Fibroblast of mammary gland (primary cell): ENCODE measurements at places on chromosomes 2 and 18.
A peak's percentile ranks its signal among the peaks of the same experiment; 100 is the strongest.

DNA sequence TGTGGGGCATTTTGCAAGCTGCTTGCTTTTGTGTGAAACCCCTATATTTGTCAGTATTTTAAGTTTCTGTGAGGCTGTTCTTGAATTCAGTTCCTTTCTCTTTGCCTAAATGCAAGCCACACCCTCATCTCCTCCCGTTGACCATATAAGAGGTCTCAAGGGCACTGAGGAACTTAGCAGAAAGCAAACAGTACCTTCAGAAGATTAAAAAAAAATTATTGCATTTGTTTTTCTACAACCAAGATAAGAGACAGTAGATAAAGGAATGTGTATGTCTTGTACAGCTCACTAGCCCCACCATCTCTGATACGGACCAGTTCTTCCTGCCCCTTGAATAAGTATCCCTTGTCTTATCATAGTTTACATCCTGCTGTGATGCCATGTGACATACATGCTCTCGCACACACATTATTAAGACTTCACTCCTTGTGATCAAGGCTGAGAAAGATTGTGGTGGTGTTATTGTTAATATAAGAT is 64.2 kb downstream of the NPAS2 start:
- DNase-seq, result no peak

GRCh38 chr2:147989102-147989501 is 31.4 kb downstream of the ORC4 start:
- no peak for DNase-seq

DNA sequence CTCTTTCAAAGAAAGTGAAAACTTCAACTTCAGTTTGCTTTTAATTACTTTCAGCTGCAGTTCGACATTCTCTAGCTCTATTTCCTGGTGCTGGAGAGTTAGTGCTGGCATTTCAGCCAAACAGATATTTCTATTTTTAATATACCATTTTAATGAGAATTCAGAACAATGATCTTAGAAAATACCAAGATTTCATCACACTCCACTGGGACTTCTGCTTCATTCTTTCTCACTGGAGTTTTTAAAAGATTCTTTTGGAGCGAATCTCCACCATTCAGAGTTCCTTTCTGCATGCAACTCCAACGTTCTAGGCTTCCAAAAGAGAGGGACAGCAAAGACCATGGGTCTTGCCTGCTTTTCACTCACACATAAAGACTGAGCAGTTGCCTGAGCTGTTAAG is 94.2 kb downstream of the CABLES1 start:
- peak; percentile 54 for DNase-seq

DNA sequence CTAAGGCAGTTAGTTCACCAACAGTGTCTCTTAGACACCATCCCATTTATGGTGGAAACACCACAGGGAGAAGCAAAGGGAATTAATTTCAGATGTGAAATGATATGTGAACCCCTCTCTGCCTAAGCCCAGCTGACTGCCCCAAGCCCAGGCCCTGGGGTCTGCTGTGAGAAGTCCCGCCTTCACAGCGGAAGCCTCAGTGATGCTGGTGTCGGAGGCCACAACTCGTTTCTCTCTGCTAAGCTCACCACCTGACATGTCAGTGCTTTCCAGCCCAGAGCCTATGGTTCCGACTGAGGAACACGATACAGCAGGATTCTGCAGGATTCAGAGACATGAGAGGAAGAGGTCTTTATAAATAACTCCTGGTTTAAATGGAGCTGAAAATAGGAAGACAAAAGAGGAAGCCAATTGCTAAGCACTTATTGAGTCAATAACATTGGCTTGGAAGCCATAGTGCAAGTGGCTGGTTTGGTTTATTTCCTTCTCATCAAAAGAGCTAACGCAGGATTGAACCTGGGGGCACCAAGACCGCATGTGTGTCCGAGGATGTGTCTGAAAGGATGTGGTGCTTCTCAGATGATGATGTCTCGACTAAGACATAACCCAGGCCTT is 21.9 kb upstream of the LOXHD1 start:
- DNase-seq, result no peak

DNA sequence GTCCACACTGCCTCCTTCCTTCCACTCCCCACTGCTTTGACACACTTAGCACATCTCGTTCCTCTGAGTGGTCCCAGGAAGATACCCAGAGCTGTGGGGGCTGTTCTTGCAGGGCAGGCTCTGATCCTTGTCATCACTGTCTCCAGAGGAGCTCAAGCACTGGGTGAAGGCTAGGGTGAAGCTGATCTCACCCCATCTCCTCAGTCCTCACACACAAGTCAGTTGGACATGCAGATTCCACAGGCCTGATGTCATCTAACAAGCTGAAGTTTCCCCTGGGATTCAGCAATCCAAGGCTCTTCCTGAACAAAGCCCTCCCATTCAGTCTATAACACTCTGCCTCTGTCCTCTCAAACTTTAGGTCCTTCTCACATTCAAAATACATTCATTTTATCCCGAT is 90.6 kb upstream of the RAB6C start:
- DNase-seq, result peak; percentile 49

- DNase-seq, result peak; percentile 36
Observed at GRCh38 chr18:36706134-36706881, 122.5 kb downstream of the TPGS2 start.

DNA sequence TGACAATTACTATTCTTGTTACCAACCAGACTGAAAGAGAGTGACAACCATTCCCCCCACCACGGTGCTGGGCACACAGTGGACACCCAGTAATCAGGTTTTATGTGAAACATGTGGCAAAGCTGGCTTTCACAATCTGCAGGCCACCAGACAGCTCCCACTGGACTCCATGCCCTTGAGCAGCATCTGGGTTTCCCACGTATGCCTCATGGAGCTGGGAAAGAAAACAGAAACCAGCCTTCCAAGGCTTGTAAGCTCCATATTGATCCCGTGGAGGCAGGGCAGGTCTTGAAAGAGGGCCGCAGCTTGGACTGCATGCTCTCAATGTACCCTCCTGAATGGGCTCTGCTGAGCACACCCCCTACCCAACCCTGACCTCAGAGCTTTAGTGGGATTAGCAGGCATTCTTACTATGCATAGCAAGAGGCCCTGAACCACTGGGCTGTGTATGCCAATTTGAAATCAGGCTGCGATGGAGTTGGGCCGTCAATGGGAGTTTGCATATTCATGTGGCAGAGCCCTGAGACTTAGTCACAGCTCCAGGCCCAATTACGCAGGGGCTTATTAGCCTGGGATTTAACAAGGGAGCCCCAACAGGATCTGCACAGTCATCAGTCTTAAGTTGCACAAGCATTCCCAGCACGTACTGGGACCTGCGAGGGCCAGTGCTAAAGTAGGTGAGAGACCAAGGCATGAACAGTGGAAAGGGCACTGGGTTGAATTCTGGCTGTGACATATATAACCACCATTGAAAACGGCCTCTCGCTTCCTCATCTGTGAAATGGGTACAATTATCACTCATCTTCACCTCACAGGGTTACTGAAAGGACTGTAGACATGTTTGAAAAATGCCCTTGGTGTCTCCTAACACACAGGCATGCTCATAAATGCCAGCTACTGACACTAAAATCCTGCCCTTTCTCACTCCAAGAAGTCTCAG is 10.5 kb downstream of the C1QL2 start:
- DNase-seq, result no peak

DNA sequence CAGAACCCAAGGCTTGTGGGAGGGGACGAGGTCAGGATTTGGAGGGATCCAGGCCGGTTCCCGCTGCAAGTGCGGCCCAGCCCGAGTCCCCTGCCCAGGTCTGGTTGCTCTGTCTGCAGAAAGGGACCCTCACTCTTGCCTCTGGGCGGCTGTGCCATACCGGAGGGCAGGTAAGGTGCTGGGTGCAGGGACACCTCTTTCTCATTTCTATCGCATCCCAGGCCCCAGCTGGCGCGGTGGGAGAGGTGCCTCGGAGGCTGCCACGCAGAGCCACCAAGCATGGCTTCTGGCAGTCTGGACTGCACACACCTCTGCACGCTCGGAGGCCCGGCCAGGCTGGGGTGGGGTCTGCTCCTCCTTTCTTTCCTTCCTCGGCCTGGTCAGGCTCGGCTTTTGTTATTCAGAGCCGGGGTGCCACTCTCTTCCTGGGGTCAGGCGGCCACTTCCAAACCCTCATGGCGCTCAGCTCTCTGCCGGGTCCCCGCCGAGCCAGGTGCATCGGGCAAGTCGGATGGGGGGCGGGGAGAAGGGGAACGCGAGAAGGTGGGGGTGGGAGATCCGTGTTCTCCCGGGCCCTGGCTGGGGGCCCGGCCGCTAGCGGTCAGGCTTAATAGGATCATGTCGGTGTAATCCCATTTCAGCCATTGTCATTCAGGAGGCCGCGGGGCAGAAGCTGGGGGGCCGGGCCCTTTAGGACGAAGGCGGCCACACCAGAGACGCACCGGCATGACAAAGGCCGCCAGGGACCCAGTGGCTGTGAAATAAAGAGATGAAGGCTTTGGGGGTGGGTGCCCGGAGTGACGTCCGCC is 9.0 kb downstream of the GBX2 start:
- DNase-seq, result no peak
